Substantia nigra (tissue), 51 donors: ENCODE measurements at places on chromosomes 16 and 17.

DNA sequence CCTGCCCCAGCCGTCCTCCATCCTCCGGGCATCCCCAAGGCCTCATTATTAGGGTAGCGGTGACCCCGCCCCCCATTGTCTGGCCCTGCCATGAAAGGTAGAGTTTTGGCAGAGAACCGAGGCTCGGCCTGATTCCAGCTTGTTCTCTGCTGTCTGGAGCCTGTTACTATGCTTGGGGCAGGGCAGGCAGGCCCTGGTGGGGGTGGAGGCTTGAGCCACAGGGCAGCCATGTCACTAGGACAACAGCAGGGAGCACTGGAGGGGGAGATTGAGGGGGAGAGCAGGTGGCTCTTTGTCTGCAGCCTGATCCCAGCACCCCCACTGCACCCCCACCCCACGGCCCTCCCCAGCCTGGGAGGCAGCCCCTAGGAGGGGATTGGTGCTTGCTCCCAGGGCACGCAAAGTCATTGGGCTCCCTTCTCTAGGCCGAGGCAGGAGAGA lies 15.4 kb downstream of the RHBDL3 start:
- no peak for DNase-seq

DNA sequence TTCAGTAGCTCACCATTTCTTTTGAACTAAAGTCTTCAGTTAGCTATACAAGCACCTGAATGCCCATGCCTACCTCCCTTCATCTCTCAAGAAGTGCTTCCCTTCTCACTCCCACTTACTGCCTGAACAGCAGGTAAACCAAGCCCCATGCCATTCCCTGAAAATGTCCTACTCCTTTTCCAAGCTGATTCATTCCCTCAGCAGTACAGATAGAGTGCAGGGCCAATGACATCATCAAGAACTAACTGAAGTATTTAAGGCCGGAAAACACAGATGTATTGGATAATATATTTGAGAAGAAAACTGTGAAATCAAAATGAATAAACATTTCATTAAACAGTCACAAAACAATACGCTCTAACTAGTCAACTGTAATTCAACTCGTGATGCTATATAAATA lies 478.8 kb upstream of the CDH11 start:
- DNase-seq, result no peak

DNA sequence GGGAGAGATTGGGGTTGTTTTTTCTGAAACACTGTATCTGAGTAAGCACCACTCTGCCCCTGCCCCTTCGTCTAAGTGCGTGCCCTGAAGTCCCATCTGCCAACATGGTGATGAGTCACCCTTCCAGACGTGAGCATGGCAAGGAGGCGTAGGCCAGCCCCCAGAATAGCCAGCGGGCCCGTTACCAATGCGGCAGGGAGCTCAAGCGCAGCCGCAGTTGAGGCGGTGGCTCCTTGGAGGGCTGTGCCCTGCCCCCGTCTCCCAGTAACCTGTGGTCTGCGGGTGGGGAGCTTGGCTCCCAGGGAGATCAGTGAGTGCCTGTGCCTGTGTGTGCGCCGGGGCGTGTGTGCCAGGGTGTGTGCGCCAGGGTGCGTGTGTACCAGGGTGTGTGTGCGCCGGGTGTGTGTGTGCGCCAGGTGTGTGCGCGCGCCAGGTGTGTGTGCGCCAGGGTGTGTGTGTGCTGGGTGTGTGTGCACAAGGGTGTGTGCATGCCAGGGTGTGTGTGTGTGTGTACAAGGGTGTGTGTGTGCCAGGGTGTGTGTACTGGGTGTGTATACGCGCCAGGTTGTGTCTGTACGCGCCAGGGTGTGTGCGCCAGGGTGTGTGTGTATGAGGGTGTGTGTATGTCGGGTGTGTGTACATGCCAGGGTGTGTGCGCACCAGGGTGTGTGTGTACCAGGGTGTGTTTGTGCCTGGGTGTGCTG lies 98.6 kb upstream of the CHMP6 start:
- no peak for DNase-seq

- DNase-seq, result peak; percentile 38
Measured at GRCh38 chr16:56625140-56625942, at the start of gene MT1E. MT1E (plus strand) TSS chr16:56625781; CDS start chr16:56625852, 71 bp downstream.

GRCh38 chr16:11298143-11298900 lies 17.2 kb upstream of the PRM1 start:
- no peak for DNase-seq

DNA sequence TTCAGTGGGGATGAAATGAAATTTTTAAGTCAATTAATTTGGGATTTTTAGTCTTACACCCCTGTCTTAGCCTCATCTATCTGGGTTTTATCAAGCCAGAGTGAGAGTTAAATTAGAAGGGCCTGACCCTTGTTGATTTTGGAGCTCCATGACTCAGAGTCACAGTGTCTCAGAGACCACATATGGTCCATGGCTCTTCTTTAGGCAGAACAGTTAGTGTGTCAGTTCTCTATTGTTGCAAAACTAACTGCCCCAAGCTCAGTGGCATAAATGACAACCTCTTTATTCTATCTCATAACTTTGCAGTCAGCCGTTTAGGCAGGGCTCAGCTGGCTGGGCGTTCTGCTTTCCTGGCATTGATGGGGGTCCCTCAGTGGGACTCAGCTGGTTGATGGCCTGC lies 44.7 kb downstream of the IRF8 start:
- no peak for DNase-seq
